ENCODE measurements at places on chromosomes 2 and 18.

DNA sequence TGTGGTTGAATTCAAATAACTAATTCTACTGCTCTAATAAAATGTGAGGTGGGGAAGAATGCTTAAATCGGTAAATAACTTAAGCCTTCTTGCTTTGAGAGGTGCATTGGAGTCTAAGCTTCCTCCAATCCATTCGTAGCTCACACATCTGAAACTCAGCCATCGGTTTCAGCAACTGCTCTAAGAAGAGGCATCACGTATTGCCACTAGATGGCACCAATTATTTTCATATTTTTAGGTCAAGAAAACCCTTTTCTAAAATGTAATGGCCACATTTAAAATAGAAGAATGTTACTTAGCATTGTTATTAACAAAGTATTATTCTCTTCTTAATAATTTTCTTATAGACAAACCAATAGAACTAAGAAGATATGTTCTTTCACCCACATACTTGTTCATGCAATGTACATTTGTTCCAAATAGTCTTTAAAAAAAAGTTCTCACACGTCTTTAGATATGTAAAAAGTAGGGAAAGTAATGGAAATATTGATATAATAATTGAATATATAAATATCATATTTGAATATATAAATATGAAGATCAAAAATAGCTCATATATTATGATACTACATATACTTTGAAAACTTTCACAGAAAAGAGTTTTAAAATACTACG is 229.8 kb downstream of the CCDC178 start:
- DNase-seq, result no peak

DNA sequence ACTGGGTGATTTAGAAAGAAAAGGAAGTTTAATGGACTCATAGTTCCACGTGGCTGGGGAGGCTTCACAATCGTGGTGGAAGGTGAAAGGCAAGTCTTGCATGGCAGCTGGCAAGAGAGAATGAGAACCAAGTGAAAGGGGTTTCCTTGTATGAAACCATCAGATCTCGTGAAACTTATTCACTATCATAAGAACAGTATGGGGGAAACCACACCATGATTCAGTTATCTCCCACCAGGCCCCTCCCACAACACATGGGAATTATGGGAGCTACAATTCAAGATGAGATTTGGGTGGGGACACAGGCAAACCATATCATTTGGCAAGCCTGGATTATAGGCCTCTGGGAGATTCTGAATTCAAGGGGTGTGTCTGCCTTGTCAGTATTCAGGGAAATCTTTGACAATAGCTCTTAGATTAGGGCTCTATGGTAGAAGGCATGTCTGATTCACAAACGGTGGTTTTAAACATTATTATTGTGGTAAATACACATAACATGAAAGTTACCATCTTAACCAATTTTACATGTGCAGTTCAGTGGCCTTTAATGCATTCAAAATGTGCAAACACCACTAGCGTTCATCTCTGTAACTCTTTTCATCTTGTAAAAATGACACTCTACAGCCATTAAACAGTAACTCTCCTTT is 15.3 kb upstream of the PLB1 start:
- no peak for DNase-seq

DNA sequence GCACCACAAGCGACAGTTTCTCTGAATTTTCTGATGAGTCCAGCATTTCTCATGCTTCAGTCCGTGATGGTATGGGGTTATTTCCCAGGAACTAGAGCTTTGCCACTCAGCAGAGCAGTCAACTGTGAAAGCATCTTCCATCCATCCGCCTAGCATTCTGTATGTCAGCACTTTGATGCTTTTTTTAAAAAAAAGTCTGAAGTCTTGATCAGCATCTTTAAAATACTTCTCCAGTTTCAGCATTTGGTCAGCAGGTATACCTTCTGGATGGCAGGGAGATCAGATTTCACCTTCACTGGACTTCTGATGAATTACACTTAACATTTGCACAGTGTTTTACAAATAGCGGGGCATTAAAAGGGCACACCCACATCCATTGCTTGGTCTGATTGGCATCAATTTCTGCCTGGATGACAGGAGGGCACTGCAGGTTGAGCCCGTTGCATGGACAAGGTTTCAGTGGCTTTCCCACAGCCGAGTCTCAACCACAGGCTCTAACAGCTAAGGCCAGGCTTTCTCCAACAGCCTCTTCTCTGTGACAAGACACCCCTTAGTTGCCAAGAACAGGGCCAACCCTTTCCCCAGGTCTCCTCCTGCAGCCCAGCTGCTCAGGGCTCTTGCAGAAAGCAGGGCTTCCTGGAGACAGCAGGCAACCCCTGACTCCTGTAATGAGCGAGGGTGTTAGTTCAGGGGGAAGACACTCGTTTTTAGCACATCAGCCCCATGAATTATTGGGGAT is 54.0 kb downstream of the EMILIN2 start:
- no peak for DNase-seq

DNA sequence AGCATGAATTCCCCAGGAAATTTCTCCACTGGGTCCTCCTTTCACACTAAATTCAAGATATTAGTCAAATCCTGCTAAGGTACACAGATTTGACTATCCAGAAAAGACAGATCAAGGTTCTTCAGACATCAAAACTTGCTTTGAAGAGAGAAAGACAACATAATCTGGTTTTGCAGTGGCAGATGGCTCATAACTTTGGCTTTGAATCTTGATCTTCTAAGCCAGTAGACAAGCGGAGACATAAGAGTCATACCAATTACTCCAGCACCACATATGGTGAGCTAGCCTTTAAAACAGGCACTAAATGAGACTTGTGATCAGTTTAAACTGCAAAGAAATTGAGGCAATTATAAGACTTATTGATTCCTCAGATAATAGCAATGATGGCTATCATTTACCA is 29.3 kb downstream of the PDE11A start:
- DNase-seq, result no peak

GRCh38 chr2:122219504-122219903 is 464.1 kb downstream of the TSN start:
- no peak for DNase-seq

DNA sequence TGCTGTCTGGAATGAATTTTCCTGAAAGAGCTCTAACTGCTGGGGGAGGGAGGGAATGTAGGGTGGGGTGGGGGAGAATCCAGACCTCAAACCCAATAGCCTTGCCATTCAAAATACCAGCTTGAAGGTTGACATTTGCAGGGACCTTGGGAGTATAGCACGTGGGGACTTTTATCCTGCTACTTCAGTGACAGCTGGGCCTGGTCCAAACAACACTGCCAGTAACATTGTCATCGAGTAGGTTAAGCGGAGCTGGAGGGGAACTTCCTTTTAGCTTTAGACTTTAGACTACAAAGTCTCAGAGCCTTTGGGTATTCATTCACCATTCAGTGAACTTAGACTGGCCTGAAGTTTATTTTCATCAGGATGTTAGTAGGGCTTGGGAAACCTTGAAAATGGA is 248.7 kb downstream of the MEIS1 start:
- no peak for DNase-seq

DNA sequence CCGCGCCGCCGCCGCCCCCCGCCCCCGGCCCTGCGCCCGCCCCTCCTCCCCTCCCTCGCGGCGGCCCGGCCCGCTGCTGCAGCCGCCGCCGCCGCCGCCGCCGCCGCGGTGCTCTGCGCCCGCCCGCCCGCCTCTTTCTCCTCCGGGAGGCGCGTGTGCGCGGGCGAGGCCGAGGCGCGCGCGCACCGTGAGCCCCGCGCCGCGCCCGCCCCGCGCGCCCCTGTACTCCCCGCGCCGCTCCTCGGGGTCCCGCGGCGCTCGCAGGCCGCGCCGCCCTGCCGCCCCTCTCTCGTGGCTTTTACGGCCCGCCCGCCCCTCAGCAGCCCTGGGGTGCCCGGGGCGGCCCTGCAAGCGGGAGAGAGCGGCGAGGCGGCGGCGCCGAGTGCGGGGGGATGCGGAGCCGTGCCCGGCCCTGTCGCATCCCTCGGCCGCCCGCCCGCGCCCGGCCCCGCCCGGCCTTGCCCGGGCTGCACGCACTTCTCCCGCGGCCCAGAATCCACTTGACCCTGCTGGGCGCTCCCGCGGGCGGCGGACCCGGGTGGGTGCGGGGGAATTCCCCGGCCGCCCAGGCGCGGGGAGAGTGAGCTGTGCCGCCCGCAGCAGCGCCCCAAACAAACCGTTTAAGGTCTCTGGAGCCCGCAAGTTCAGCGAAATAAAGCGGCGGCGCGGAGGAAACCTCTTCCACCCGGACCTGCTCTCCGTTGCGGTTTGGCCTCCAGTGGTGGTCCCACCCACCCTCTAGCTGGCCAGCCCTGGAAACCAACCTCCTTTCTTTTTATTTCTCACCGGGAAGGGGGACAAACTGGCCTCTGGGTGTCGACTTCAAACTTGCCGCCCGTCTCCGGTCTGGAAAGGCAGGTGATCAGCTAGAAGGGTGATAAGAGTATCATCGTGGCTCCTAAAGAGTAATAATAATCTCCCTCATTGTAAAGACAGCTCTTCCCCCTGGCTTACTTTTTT is 37.4 kb downstream of the AFF3 start:
- peak; percentile 75 for DNase-seq

GRCh38 chr2:135005753-135006152 is 41.5 kb downstream of the MAP3K19 start:
- DNase-seq, result no peak

GRCh38 chr18:37243741-37244140 is 321.9 kb downstream of the CELF4 start:
- no peak for DNase-seq

GRCh38 chr2:25213229-25213628 is 44.8 kb upstream of the POMC start:
- no peak for DNase-seq

GRCh38 chr2:191081411-191082155 is 67.6 kb upstream of the STAT1 start:
- no peak for DNase-seq

DNA sequence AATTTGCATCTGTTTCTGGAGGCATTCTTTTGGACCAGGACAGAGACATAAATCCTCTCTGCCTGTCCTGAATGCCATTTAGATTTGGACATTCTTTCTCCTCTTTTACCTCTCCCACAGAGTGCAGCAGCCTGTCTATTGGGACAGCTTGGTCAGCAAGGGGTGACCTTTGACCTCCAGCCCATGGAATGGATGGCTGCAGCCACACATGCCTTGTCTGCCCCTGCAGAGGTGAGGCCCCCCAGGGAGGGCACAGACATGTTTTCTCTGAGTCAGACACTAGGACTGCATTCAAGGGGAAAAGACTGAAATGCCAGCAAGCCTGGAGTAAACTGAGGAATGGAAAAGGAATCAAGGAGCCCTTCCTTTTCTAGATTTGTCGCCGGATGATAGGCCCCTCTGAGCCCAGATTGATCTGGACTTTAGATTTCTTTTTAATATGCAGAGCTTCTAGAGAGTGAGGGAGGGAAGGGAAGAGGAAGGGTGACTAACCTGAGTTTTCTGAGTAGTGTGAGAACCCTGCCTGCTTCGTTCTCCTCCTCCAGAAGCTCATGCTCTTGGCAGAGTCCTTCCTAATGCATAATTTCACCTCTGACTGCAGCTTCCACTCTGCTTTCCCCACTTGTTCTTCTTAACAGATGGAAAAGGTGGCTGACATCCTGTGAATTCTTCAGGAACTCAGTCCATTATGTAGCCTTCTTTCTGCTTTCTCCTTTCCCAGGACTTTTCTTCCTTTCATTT is 16.1 kb upstream of the TTLL4 start:
- DNase-seq, result no peak

GRCh38 chr2:179636995-179637394 is 224.4 kb downstream of the ZNF385B start:
- no peak for DNase-seq

DNA sequence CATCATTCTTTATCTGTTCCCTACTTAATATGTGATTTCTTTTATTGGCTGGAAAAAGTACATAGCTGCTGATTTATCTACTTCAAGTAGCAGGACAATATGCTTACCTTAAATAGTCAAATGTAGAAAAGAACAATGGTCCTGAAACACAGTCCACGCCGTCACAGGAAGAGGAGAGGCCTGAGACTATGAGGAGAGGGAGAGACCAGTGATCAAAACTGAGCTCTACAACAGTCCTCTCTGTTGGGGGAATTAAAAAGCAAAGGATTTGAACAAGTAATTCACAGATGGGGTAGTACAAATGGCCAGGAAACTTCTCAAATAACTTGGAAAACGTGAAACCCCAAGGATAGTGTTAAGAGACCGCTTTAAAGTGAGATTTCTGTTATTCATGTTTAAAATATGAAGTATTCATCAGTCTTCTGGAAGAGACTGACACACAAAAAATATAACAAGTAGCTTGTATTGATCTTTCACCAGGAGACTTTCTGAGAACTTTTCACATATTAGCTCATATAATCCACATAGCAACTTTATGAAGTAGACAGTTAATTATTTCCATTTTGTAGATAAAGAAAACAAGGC is 20.2 kb downstream of the SCYGR8 start:
- DNase-seq, result no peak

DNA sequence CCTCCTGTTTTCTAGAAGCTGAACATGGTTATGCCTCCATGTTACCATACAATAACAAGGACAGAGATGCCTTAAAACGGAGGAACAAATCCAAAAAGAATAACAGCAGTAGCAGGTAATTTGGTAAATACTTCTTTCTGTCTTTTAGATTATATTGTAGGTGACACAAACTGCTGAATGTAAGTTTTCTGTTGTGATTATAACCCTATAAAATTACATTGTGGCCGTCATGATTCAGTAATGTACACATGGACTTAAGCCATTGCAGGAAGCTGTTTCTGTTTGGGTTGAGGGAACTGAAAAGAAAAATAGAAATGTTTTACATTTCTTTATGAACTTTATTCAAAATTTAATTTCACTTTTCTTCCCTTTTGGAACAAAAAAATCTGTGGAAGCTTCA is 1.2 kb downstream of the MXD1 start:
- no peak for DNase-seq

DNA sequence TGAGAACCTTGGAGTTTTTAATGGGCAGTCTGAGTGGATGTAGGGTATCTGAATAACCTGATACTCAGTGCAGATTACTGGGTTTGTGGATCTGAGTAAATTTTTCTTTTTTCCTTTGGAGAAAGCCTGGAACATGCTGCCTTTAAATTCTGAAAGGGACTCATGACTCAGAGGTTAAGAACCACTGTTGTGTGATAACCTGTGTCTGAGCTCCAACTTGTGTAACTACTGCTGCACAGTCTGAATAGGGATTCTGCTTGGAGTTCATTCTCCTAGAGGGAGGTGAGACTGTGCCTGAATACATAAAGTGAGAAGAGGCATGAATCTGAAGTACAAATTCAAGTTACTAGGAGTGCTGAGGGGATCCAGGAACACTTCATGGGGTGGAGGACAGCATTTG is 36.2 kb downstream of the KDM3A start:
- DNase-seq, result no peak

DNA sequence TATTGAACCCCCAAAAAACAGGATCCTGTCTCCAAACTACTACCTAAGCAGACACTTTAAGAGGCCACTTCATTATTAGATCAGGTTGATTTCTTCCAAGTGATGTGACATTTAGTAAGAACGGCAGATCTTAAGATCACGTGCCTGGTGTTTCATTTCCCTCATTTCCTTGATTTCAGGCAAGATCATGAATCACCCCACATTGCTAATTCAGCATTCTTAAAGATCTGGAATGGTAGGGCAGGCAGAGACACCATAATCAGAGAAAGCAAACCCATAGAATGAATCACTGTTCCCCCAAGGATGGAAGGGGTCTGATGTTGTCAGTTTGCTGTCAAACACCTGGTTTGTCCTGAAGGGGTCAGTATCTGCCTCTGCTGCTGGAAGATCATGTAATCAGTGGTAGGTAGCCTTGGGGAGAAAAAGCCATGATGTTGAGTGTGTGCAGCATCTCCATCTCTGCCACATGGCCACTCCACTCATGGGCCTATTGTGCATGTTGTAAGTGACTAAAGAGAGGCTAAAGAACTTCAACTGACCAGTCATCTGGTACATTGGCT is 133.9 kb downstream of the ARHGAP15 start:
- no peak for DNase-seq

Data from posterior cingulate gyrus (tissue), 11 donors.